ENCODE measurements at places on chromosomes 5 and 9.

DNA sequence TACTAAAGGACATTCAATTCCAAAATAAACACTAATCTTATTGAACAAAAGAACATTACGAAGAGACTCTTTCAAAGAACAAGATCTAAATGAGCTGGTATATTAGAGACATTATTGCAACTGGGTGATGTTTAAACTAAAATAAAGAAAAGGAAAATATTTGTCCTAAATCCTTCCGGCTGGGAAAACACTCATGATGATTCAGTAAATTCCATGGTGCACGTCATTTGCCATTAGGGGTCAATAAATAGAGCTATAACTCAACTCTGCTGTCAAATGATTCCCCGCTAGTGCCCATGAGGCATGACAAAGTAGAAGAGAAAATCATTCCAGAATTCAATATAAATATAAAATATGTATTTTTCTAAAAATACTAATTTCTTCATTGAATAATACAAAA is 565.5 kb upstream of the TUSC1 start:
- no peak for DNase-seq

- DNase-seq = no peak
Measured at GRCh38 chr5:74051076-74051475, 425.1 kb downstream of the ARHGEF28 start.

DNA sequence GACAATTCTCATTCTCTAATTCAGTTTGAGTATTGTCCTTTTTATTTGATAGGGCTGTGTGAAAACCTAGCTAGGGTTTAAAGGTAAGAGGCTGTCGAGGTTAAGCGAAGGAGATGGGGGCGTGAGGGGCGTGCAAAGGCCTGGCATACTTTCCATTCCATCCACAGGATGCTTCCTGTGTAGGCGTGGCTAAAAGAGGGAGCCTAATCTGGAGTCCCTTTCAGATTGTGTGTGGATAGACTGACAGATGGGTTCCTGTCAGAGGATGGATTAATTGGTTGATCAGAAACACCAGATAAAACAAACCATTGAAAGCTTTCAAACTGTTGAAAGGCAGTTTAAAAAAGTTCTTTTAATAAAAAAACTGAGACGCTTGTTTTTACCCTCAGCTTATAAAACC is 1.1 kb upstream of the ELL2 start:
- no peak for DNase-seq

GRCh38 chr5:154455585-154455984 is 9.8 kb downstream of the SAP30L start:
- no peak for DNase-seq

DNA sequence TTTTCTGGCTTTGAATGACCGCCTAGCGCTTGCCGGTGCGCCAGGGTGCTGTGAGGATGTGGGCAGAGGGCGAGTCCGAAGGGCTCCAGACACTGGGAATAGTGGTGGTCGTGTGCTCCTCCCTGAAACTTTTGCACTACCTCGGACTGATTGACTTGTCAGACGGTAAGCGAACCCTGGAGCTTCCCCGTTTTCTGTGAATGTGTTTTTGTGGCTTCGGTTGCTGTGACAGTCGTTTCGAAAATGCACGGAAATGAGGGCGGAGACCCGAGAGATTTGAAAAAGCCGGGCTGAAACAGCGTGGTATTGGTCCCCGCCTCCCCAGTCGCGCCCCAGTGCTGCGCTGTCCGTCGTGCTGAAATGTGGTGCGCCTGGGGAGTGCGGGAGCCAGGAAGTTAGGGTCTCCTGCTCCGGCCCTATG is 102.5 kb upstream of the GABRP start:
- no peak for DNase-seq

GRCh38 chr9:110922145-110922544 is 116.1 kb downstream of the LPAR1 start:
- no peak for DNase-seq
